Bronchial epithelial cell (primary cell): ENCODE measurements at places on chromosomes 5 and 9. TPM values are rescaled to one million over a fixed set of nuclear protein-coding genes. Genes with fewer than 3 reads are reported as not detected.

ATG10 gene
- total RNA-seq: 9.7 and 12.7 TPM in 2 replicates

DNA sequence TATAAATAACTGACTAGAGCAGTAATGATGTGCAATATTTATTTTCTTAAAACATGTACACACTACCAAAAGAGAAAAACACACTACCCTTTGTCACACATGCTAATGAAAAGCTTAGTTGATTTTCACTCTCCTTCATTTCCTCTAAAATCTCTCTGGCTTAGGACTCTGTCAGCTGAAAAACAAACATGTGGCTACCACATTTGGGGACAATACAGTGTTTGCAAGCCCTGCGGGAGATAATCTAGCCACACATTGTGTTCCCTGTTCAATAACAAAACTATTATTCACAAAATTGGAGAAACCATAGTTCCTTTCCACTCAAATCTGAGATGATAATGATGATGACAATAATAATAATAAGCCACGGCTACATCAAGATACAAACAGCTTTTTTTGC, 3.5 kb upstream of the LOX start:
- no peak for DNase-seq

OR1N2 gene
- total RNA-seq: not detected in 2 replicates

ZBTB26 gene
- total RNA-seq: 2.3 and 2.4 TPM in 2 replicates

GRCh38 chr9:95027914-95028852, 289.3 kb downstream of the FANCC start:
- peak; percentile 53 for DNase-seq

- DNase-seq: no peak
These were observed 19.7 kb downstream of the MEGF9 start for GRCh38 chr9:120694559-120694958.

GRCh38 chr9:108834959-108835665, 20.7 kb downstream of the ACTL7B start:
- DNase-seq: peak; percentile 91

DNA sequence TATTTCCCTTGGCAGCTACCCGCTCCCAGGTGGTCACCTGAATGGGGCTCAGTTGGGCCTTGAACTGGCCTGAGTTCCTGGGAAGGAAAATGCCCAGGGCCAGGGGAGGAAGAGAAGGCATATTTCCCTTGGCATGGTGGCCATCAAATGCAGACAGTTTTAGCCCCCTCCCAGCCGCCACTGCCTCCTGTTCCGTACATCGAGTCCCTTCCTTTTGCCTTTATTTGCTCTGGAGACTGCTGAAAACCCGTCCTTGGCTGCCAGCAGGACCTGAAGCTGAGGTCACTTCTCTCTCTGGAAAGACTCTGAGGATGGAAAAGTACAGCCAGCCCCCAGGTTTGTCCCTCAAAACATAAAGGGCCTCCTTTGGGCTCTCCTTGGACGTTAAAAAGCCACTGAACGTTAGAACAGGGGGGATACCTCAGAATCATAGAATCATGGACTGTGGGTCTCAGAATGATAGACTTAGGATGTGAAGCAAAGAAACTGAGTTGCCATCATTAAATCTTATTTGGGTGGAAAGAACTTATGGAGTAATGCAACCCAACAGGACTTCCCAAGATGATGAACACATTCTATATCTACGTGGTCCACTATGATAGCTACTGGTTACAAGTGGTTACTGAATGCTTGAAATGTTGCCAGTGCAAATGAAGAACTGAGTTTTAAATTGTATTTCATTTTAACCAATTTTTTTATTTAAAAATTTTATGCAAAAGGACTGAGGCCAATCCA, 7.1 kb downstream of the SPARC start:
- DNase-seq: no peak

DNA sequence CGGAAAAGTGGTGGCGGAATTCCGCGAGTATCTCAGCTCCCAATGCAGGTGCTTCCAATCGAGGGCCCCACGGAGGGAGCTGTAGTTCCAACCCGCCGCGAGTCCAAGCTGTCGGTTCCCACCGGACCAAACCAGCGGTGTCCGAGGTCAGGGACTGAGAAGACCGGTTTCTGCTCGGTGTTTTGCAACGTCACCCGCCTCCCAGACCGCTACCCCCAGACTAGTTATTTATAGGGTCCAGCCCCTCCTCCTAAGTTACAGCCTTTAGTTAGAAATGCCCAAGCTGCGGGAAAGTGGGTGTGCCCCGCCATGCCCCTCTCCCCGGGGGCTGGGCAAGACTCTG, 677 bp upstream of the MYORG start:
- DNase-seq: no peak

DNA sequence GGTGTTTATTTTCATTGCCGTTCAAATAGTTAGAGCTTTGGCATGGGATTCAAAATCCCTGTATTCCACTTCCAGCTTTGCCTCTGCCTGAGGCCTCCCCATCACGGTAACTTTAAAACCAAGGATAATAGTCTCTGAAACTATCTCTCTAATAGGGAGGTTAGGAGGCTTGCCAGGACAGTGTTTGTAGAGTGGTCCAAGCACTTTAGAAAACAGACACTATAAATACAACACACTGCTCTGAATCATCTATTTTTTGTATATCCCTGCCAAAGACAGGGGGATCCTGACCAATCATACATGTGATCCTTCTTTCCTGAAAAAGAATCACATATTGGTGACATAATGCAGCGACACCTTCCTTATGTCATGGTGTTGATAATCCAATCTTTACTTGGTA, 326.8 kb downstream of the BNC2 start:
- DNase-seq: no peak

GRCh38 chr9:111131211-111131610, 92.9 kb upstream of the LPAR1 start:
- DNase-seq: no peak

DNA sequence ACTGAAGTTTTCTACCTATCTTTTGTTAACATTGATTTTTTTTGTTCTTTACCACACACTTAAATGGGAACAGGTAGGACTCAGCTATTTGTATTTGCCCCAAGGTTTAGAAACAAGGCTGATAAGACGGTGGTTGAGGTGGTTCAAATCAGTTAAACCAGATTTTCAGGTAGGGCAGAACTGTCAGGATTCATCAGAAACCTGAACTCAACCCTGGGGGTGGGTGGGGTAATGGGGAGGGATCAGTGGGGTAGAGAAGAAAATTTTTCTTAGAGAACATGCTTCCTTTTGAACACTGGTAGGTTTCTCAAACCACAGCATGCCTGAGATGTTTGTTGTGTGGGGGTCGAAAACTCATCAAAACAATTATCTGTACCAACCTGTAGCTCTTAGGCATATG, 113.0 kb downstream of the BASP1 start:
- DNase-seq: peak; percentile 50

GRCh38 chr5:99045871-99046270, 117.1 kb upstream of the CHD1 start:
- DNase-seq: no peak

GRCh38 chr5:26390608-26391007, 647.8 kb downstream of the CDH9 start:
- DNase-seq: no peak

DNA sequence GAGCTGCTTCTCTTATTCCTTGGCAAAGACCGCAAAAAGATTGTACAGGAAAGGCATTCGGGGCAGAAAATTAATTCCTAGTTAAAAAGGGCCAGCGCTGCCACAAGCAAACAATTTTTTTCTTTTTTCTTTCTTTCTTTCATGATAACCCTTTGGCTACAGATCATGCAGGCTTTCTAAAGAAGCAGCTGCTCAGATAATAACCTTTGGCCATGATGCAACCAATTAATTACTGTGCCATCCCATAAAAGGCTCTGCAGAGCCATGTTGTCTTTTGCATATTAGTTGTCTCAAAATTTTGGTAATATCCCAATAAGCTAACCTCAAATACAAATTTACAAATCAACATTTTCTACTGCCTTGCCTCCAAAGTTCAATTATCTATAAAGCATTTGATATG, 758.4 kb upstream of the SEMA6A start:
- DNase-seq: no peak

DNA sequence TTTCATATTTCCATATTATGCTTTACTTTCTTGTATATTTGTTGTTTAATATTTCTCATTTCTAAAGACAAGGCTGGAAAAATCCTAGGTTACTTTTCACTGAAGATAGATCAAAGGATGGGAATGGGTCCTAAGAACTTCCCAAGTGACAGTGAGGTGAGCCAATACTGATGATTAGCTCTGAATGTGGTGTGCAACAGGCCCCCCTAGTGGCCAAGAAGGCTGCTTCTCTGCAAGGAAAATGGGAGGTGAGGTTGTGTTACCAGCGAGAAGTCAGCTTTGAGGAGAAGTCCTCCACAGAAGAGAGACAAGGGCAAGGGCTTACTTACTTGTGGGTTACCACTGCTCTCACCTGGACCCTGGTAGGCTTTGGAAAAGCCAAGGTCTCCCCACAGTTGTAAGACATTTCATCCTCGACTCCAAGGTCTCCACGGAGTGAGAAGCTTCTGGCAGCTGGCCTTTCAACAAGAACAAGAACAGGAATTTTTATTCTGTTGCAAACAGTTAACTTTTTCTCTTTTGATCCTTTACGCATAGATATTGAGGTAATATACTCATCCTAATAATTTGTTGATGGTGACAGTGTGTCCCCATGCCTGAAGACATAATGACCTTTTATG, 69.9 kb downstream of the MAMDC2 start:
- peak; percentile 62 for DNase-seq

ZFP2 gene
- 0.53 and 0.90 TPM in 2 replicates for total RNA-seq

- DNase-seq: no peak
These were observed 68.4 kb upstream of the ZFR start for GRCh38 chr5:32512926-32513325.

FGF10 gene
- not detected in 2 replicates for total RNA-seq

- peak; percentile 8 for DNase-seq
These were observed 29.2 kb downstream of the EXOC3 start for GRCh38 chr5:472076-472655.

DNA sequence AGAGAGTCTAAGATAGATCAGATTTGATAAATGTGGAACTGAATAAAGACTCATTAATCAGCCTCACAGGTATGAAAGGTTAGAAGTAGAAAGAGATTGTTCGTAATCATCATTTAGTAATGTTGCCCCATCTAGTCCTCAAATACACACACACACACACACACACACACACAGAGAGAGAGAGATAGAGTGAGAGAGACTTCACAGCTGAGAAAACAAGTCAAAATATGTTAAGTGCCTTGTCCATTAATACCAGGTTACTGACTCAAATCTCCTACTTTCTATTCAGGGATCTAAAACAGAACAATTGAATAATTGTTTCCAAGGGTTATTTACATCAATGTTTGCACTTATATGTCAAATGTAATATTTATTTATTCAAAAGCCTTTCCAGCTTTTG, 284.6 kb downstream of the MRPS30 start:
- DNase-seq: no peak

DNA sequence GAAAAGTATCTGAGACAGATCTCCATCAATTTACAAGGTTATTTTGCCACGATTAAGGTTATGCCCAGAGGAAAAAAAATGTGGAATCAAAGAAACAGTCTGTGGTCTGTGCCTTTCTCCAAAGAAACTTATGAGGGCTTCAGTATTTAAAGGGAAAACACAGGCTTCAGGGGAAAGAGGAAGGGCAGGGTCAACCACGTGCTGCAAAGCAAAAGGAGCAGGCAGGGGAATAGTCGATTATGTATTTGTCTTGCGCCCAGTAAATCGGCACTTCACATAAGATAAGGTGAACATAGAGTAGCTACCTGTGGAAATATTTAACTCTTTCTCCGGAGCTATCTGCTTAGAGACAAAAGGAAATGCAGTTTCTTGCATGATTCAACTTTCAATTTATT, 343.7 kb downstream of the RAB3C start:
- no peak for DNase-seq

FBP1 gene
- 0.13 TPM in 1 of 2 replicates, not detected in the other for total RNA-seq

CDKN2A gene
- total RNA-seq: 1.6 and 3.5 TPM in 2 replicates

DNA sequence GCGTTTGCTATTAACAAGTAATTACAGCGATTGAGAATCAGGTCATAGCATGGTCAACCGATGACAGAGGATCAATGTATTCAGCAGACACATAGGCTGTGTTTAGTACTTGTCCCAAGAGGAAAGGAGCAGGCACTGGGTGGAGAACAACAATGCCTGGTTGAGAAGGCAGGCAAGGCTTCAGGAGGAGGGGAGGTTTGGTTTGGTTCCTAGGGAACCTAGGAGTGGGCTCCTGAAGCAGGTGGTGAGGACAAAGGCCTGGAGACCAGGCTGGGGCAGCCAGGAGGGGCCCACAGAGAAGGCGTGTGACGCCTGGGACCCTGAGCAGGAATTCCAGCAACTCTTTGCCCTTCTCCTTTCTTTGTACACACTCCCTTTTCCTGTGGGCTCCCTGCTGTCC, 195.6 kb downstream of the SPOCK1 start:
- DNase-seq: no peak

DNA sequence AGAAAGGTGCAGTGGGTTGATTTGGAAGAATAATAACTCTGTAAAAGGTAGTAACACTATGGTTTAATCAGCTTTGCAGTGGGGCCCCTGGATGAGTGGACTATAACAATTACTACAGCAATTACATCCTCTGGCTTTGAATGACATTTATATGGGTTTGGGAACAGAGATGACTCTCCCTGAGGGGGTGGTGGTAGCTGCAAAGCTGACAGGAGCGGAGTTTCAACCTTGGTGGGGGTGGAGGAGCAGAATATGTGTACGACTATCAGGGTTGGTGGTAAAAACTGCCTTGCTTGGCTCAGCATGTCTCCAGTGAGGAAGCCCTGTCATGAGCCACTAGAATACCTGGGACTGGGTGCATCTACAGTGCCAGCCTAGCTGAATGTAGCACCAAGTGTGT, 28.3 kb upstream of the NR3C1 start:
- DNase-seq: no peak

GRCh38 chr5:28066856-28067255, 1028.5 kb upstream of the CDH9 start:
- no peak for DNase-seq

DNA sequence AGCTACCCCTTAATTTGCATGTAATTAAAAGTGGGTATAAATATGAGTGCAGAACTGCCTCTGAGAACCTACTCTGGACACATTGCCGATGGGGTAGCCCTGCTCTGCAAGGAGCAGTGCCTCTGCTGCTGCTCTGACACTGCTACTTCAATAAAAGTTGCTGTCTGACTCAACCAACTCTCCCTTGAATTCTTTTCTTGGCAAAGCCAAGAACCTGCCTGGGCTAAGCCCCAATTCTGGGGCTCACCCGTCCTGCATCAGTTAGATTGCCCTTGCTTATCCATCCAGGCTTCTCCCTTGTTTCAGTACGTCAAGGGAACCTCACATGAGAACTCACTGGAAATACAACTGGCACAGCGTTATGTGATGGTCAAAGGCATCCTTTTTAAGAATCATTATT, 44.1 kb downstream of the FBXL7 start:
- DNase-seq: no peak

- no peak for DNase-seq
These were observed 50.3 kb downstream of the RFX3 start for GRCh38 chr9:3475300-3476020.

- no peak for DNase-seq
These were observed 458.8 kb downstream of the SPATA31D1 start for GRCh38 chr9:82447343-82447742.
